ENCODE measurements at places on chromosomes 6 and 20.

GRCh38 chr6:23754197-23754596 lies 371.8 kb upstream of the NRSN1 start:
- no peak for DNase-seq

DNA sequence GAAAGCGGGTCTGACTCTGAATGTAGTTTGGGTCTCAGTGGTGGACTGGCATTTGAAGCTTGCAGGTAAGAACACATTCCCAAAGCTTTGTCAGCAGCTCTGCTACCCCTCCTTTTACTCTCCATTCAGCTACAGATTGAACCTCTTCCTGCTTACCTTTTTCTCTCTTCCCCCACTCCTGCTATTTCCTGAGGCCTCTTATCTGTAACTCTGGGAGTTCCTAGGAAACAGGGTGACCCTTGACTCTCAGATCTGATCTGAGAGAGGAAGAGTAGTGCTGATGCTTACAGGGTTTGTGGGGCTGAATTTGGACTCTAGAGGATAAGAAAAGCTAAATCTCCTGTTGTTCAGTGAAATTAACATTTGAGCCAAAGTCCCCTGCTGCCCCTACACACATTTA lies 21.4 kb downstream of the BRPF3 start:
- DNase-seq, result no peak

DNA sequence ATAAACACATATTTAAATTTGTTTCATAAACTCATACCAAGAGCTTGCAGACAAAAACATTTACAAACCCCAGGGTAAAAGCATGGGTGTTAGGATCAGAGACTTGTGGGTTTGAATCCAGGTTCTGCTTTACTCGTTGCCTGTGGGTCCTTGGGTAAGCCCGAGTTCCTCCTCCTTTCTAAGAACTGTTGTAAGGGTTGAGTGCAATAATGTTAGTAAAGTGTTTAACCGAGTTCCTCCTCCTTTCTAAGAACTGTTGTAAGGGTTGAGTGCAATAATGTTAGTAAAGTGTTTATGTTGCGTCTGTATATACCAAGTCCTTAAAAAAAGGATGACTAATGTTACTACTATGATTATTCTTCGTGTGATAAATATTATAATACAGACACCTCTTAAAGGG lies 18.7 kb downstream of the CCDC170 start:
- no peak for DNase-seq

DNA sequence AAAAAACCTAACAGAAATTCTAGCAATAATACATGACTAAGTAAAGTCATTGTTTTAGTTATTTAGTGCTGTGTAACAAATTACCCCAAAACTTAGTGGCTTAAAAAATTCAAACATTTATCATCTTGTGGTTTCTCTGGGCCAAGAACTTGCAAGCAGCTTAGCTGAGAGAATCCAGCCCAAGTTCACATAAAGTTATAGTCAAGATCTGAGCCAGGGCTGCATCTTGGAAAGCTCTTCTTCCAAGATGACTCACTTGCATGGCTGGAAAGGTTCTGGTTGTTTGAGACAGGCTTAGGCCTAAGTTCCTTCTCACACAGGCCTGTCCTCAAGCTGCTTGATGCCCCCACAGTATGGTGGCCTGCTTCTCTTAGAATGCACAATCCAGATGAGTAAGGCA lies 217.8 kb upstream of the TSHZ2 start:
- no peak for DNase-seq

GRCh38 chr6:30168741-30169140 lies 5.4 kb downstream of the TRIM15 start:
- no peak for DNase-seq

DNA sequence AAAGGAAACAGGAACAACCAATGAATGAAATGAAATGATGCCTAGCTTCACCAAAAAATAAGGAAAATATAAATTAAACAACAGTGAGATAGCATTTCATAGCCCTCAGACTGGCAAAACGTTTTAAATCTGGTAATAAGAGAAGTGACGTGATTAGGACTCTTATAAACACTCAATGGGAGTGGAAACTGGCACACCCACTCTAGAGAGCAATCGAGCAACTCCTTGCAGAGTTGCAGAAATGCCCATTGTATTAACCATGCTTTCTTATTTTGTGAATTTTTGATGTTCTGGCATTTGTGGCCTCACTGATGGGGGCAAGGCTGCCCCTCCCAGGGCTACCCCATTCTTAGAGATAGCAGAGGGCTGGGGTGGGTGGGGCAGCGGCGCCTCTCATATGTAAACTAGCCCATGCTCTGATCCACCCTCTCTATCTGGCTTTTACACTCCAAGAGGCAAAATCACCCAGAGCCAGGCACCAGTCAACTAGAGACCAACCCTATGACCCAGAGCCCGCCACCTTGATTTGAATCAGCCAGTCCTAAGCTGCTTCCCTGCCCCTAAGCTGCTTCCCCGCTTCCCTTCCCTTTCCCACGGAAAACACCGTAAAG lies 6.4 kb upstream of the PNPLA1 start:
- no peak for DNase-seq

GRCh38 chr20:48841875-48842529 lies 14.2 kb upstream of the PREX1 start:
- no peak for DNase-seq

DNA sequence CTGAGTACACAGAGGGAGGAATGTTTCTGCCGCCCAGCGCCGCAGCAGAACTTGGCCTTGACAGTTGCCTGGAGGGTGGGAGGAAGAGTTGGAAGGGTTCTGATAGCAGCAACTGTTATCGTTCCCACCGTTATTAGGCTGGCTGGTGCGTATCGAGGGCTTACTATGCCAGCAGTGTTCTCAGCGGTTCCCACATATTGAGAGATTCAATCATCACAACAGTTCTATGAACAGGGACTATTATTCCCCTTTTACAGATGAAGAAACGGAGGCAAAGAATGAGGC lies 380.1 kb upstream of the SULF2 start:
- DNase-seq, result no peak
